ENCODE measurements at places on chromosomes 6 and 20. TPM values are rescaled to one million over a fixed set of nuclear protein-coding genes. Genes with fewer than 3 reads are reported as not detected.

The MYLIP gene
- total RNA-seq = 0.78 TPM

The TLDC2 gene
- total RNA-seq = 0.46 TPM

The NKAIN2 gene
- total RNA-seq = not detected

The DHX35 gene
- total RNA-seq = 7.2 TPM

The STMND1 gene
- total RNA-seq = 0.14 TPM

The MYB gene
- total RNA-seq = 0.35 TPM

The OLIG3 gene
- not detected for total RNA-seq

The TRAPPC3L gene
- total RNA-seq = 0.24 TPM

DNA sequence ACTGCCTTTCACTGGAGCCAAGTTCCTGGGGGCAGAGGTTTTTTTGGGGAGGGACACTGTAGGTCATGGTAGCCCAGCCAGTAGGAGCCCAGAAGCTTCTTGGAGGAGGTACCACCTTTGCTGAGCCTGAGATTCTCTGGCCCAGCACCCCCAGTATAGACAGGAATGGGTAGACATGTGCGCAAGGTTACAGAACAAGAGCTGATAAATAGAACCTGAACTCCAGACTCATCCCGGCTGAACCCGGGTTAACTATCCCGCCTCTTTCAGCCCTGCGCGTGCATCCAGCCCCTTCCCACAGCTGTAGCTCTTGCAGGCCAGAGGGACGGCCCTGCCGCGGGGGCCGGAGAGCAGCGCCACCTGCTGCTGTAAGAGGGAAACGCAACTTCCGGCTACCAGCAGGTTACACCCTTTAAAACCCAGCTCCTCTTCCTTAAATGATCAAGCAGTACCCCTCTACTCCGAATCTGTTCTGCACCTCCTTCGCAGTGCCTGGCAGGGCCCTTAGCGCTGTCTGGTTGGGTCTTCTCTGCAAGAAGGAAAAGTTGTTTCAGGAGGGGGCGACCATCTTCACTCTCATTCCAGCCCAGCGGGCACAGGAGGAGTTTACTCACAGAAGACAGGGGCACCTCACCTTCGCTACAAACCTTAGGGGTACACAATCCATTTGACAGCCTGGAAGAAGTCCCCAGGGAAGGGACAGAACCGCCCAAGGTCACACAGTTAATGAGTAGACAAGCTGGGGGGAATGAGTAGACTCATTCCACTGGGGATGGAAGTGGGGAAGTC, 7.5 kb downstream of the SRXN1 start:
- H3K4me3 ChIP-seq = no peak overlapping the region
- peaks cover 24% of the 10 kb centered on the region for H3K4me1 ChIP-seq
- H3K27me3 ChIP-seq = peaks cover 10% of the 10 kb centered on the region
- no peak overlapping the region for H3K27ac ChIP-seq
- DNase-seq = peak; percentile 33

GRCh38 chr20:7240490-7240889, 473.0 kb downstream of the BMP2 start:
- H3K4me3 ChIP-seq = no peak overlapping the region
- no peaks in the 10 kb centered on the region for H3K36me3 ChIP-seq
- DNase-seq = no peak
- H3K4me1 ChIP-seq = no peaks in the 10 kb centered on the region
- H3K27me3 ChIP-seq = no peaks in the 10 kb centered on the region

GRCh38 chr6:22106451-22106850, 190.4 kb downstream of the PRL start:
- H3K4me1 ChIP-seq = no peaks in the 10 kb centered on the region
- H3K4me3 ChIP-seq = no peak overlapping the region
- H3K27ac ChIP-seq = no peak overlapping the region
- no peak for DNase-seq
- peaks cover 1% of the 10 kb centered on the region for H3K27me3 ChIP-seq
- H3K36me3 ChIP-seq = no peaks in the 10 kb centered on the region

- no peak for DNase-seq
- H3K27ac ChIP-seq = no peak overlapping the region
These were observed 60.5 kb downstream of the HACE1 start for GRCh38 chr6:104799134-104799657.

- no peak for DNase-seq
- peaks cover 17% of the 10 kb centered on the region for H3K4me1 ChIP-seq
- H3K4me3 ChIP-seq = no peak overlapping the region
- H3K27me3 ChIP-seq = no peaks in the 10 kb centered on the region
- H3K36me3 ChIP-seq = peaks cover 13% of the 10 kb centered on the region
These were observed 48.9 kb upstream of the OGFRL1 start for GRCh38 chr6:71239694-71240093.

DNA sequence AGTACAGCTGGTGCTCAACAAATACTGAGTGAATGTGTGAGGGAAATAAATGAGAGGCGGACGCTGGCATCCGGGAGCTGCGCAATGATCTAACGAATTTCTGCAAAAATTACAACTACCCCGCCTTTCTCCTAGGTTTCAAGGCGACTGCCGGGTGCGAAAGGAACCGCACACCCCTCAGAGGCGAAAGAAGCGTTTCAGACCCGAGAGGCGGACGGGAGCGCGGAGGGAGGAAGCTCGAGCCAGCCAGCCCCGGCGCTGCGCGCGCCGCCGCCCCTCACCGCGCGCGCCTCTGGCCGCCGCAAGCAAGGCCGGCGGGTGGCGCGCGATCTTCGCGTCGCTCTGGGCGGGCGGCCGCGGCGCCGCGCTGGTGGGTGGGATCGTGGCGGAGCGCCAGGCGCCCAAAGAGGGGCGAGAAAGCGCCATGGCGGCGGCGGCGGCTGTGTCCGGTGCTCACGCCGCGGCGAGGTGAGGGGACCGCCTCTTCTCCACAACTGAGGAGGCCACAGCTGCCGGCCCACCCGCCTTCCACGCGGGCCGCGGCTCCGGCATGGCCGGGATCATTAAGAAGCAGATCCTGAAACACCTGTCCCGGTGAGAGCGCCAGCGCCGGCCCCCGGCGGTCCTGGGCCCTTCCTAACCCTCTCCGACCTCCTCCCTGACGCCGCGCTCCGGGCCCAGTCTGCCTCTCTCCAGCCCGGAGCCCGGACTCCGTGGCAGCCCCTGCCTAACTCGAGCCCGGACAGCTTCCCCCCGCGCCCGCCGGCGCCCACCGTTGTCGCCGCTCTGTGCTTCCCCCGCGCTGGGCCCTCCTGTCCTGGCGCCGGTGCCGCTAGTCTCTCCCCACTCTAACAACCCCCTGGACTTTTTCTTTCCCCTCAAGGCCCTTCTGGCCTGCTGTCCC, at the start of gene BLTP3A:
TSS of gene BLTP3A (plus strand) at position 383 of the 904 bp plus-strand sequence. CDS start at position 551, 168 bp downstream.
- peak; percentile 13 for DNase-seq
- no peaks in the 10 kb centered on the region for H3K36me3 ChIP-seq
- no peaks in the 10 kb centered on the region for H3K27me3 ChIP-seq
- peak within 1 kb of the TSS; percentile 88 for H3K27ac ChIP-seq
- peaks cover 42% of the 10 kb centered on the region for H3K4me1 ChIP-seq

DNA sequence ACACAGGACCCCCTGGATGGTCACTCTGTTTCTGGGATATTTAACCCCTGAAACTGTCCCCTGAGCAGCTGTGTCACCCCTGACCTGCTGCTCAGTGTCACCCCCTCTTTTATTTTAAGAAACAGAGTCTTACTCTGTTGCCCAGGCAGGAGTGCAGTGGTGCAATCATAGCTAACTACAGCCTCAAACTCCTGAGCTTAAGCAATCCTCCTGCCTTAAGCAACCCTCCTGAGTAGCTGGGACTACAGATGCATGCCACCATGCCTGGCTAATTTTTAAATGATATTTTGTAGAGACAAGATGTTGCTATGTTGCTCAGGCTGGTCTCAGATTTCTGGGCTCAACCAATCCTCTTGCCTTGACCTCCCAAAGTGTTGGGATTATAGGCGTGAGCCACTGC, 21.5 kb upstream of the GTSF1L start:
- no peaks in the 10 kb centered on the region for H3K27me3 ChIP-seq
- no peaks in the 10 kb centered on the region for H3K36me3 ChIP-seq
- H3K27ac ChIP-seq = no peak overlapping the region
- H3K4me1 ChIP-seq = peaks cover 58% of the 10 kb centered on the region
- no peak overlapping the region for H3K4me3 ChIP-seq

- no peak overlapping the region for H3K4me3 ChIP-seq
- H3K4me1 ChIP-seq = peaks cover 47% of the 10 kb centered on the region
- H3K27me3 ChIP-seq = peaks cover 3% of the 10 kb centered on the region
- peak; percentile 60 for DNase-seq
- H3K36me3 ChIP-seq = peaks cover 26% of the 10 kb centered on the region
- H3K27ac ChIP-seq = peak overlapping the region; percentile 59
These were observed 27.1 kb upstream of the SYNCRIP start for GRCh38 chr6:85669735-85670194.

- H3K4me1 ChIP-seq = no peaks in the 10 kb centered on the region
- no peaks in the 10 kb centered on the region for H3K36me3 ChIP-seq
- H3K27me3 ChIP-seq = peaks cover 7% of the 10 kb centered on the region
- DNase-seq = no peak
These were observed 223.6 kb upstream of the PREP start for GRCh38 chr6:105626295-105627158.

DNA sequence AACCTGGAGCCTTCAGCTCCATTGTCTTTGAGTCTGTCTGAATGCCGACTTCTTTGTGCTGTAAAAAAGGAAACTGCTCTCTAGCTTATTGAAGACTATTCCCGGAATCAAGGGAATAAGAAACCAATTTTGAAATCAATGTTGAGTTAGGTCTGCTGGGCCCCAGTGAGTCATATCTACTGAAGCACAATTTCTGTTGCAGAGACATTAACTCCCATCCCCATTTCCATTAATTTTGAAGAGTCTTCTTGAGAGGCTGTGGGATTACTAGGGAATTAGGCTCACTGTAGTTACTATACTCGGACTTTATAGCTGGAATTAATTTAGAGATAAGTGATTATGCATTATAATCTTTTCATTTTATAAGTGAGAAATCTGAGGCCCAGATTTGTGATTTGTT, 116.7 kb downstream of the SLC35F1 start:
- H3K27me3 ChIP-seq = no peaks in the 10 kb centered on the region
- no peak overlapping the region for H3K27ac ChIP-seq
- no peaks in the 10 kb centered on the region for H3K4me1 ChIP-seq
- peaks cover 6% of the 10 kb centered on the region for H3K36me3 ChIP-seq
- no peak overlapping the region for H3K4me3 ChIP-seq

DNA sequence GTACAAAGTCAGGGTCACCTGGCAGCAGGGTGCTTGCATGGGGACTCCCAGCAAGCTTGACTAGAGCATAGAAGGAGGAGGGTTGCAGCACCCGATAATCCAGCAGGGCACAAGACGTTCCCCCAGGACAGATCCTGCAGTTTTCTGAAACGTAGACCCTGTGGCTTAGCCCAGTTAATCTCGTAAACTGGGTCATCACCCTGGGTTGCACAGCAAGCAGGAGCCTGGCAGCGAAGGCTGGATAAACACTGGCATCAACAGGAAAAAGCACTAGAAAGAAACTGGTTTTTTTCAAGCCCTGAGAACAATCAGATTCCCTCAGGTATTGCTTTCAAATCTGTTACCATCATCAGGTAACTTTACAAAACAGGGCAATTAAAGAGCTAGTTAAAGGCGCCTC, 92.6 kb downstream of the PDE7B start:
- no peak for DNase-seq
- H3K27ac ChIP-seq = no peak overlapping the region
- peaks cover 23% of the 10 kb centered on the region for H3K4me1 ChIP-seq

DNA sequence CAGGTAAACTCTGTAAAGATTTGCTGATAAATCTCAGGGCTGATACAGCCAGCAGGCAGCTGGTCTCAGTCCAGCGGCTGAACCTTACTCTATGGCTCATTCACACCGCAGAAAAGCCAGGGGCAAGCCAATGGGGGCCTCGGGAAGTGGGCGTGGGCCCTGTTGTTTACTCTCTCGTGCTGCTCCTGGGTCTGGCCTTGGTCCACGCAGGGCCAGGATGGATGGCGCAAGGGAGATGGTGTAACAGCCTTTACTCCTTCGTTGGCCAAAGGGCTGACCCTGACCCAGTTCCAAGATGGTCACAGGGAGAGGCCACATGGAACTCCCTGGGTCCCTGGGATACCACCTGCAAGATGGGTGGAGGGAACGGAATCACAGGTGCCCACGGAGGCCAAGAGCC, 16.2 kb downstream of the KCNK17 start:
- no peak for DNase-seq
- no peak overlapping the region for H3K27ac ChIP-seq
- peaks cover 6% of the 10 kb centered on the region for H3K27me3 ChIP-seq
- H3K4me3 ChIP-seq = no peak overlapping the region
- H3K4me1 ChIP-seq = peaks cover 8% of the 10 kb centered on the region

- peaks cover 37% of the 10 kb centered on the region for H3K4me1 ChIP-seq
- H3K36me3 ChIP-seq = peaks cover 5% of the 10 kb centered on the region
- DNase-seq = no peak
- H3K4me3 ChIP-seq = no peak overlapping the region
- peaks cover 6% of the 10 kb centered on the region for H3K27me3 ChIP-seq
These were observed 54.9 kb downstream of the TCP11 start for GRCh38 chr6:35086282-35086632.

GRCh38 chr20:8255945-8256632, 124.0 kb downstream of the PLCB1 start:
- H3K27me3 ChIP-seq = no peaks in the 10 kb centered on the region
- peaks cover 45% of the 10 kb centered on the region for H3K4me1 ChIP-seq
- DNase-seq = no peak
